ENCODE measurements at places on chromosomes 2 and 18.

- DNase-seq, result no peak
Observed at GRCh38 chr2:70118798-70119454, 31.6 kb downstream of the PCBP1 start.

- no peak for DNase-seq
Observed at GRCh38 chr2:9001778-9002177, 1.7 kb downstream of the MBOAT2 start.

DNA sequence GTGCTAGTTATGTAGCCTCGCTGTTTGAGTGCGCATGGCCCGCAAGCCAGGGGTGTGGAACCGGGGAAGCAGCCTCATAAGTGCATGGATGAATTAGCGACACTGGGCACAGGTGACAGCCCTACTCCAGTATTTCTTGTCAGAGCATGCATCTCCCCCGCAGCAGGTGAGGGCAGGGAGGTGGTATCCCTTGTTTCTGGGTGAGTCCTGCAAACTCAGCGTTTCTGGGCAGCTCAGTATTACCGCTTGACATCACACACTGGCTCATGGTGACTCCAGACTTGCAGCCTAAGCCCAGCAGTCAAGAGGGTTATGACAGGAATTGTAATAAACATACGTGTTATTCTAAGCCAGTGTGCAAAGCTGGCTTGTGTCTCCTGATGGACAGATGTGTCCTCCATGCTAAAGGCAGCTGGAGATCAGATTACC lies 2.5 kb downstream of the CABLES1 start:
- no peak for DNase-seq

GRCh38 chr2:178877874-178878273 lies 70.7 kb upstream of the TTN start:
- no peak for DNase-seq

GRCh38 chr2:68727683-68728375 lies 6.8 kb upstream of the ARHGAP25 start:
- no peak for DNase-seq

DNA sequence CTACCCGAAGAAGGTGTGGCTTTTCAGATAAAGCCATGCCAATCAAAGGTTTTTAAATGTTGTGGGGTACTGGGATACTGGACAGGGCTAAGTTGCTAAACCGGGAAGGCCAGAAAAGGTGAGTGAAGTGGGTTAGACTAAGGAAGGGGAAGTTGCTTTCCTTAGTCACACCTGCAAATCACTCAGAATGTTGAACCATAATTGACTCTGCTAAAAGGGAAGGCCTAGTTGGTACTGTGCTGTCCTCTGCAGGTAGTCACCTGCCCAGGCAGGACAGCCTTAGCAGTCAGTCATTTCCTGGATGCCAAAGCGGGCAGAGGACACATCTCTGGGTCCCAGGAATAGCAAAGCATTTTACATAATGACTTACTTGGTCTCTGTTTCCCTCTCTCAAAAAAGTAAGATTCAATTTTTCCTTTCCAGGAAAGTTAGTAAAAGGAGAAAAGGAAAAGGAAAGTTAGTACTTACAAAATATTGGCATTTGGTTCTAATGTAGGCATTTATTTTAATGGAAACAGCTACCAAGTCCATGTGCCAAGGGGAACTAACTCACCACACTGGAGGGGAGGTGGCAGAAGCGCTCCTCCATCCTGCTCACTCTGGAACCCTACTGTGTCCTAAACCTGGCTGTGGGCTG lies 60.3 kb downstream of the RFTN2 start:
- no peak for DNase-seq

- no peak for DNase-seq
Observed at GRCh38 chr2:88038263-88039105, 17.1 kb downstream of the KRCC1 start.

GRCh38 chr18:77198663-77199062 lies 51.0 kb upstream of the GALR1 start:
- no peak for DNase-seq

GRCh38 chr2:239307921-239308613 lies 92.8 kb downstream of the HDAC4 start:
- no peak for DNase-seq

- no peak for DNase-seq
Observed at GRCh38 chr2:10000541-10000940, 42.8 kb upstream of the KLF11 start.

DNA sequence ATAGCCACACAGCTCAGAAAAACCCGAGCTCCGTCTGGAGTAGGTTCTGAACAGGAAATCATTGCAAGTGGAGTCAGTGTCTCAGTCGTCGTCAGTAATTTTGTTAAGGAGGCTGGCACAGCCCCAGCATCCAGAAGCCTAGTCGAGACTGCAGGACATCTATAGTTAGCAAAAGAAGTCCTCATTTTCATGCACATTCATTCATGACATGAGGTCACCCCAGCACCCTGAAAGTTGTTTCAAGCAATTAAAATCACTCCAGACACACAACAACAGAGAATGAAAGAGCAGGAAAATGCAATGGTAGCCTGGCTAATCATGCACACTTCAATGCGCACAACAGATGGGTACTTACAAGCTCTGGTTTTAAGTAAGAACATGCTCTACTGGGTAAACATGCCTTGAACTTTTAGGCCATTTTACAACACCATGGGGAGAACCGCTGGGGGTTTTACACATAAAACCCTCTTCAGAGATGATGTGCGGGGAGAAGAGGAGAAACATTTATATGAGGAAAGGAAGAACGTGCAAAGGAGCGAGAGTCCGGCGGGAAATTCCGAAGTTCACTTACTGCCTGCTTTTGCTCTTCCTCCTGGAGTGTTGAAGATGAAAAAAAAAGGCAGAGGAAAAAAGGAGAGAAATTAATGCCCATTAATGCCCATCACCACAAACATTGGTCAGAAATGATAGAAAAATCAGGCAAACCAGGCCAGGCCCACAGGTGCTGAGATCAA lies 77.4 kb upstream of the DNMT3A start:
- no peak for DNase-seq

DNA sequence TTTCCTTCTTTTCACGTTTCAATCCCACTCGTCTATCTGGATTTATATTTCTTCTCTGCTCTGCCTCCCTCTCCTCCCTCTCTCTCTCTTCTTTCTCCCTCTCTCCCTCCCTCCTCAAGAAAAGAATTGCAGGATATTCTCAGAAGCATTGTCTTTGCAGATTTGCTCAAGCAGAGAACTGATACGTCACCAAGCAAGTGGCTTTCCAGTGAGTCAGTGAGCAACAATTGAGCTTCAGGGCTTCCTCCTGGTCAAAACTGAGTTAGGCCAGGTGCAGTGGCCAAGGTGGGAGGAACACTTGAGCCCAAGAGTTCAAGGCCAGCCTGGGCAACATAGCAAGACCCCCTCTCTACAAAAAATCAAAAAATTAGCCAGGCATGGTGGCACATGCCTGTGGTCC lies 151.1 kb downstream of the SMAD2 start:
- DNase-seq, result no peak

DNA sequence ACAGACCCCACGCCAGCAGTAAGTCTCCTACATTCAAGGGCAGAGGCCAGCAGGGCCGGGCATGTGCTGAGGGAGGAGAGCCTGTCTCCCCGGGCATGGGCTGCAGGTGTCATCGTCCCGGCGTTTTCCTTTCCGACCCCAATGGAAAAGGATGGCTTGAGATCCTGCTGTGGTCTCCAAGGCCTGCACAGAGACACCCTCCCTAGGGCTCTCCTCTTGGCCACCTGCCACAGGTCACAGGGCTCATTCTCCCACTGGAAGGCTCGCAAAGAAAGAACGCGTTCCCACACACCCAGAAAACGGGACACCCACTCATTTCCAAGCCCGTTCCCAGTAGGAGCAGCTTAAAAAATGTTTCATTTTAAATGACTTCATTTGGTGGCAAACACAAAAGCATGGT lies 41.0 kb downstream of the DIPK1C start:
- no peak for DNase-seq

DNA sequence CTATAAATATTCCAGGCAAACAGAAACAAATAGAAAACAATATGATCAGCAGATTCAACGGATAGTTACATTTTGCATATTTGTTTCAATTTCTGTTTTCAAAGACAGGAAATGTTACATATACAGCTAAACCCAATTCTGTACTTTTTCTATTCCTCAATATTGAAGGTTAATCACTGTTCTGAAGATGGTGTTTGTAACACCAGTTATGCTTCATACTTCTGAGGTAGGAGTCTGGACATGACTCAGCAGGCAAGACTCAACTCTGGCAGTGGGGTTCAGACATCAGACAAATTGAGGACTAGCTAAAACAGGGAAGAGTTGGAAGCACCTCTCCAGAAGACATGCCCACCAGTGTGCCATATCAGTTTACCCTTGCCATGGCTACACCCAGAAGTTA lies 16.6 kb downstream of the SERPINB13 start:
- no peak for DNase-seq

GRCh38 chr18:24778810-24779418 lies 318.5 kb downstream of the HRH4 start:
- no peak for DNase-seq

- DNase-seq, result no peak
Observed at GRCh38 chr18:45663403-45664045, 48.2 kb downstream of the SLC14A2 start.

- DNase-seq, result no peak
Observed at GRCh38 chr2:74502147-74502719, 2.8 kb upstream of the LBX2 start.

DNA sequence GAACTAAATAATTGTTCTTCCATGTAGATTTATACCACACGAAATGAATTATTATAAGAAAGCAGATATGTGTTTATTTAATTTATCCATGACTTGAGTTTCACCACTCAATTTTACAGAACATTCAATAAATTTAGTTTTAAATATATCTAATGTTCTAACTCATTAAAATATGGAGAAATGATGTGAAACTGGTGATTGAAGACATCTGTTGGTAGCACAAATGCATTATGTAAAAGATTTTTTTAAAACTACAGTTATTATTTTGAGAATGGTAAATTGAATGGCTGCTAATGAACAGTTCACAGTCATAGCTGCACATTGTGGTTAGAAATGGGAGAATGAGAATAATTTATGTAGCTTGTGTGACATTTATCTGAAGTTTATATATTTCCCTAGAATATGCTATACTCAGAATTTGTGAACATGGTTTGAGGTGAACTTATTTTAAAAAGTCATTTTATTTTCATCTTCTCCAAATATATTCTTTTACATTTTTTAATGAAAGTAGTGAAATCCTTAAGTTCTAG lies 203.5 kb downstream of the DPP4 start:
- no peak for DNase-seq

DNA sequence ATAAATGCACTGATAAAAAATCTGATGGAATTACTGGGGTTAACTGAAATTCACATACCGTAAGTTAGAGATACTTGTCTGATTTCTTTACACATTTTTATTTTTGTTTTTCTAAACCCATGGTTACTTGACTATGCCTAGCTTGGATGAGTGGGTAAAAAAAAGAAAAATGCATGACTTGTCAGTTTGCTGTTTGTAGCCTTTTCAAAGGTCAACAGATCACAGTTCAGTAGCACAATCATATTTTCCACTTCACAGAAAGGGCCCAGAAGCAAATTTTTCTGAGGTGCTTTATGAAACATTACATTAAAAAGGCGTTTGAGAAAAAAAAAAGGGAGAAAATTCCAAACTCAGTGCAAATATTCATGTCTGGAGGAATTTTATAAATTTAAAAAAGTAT lies 16.4 kb downstream of the SLC16A14 start:
- no peak for DNase-seq

DNA sequence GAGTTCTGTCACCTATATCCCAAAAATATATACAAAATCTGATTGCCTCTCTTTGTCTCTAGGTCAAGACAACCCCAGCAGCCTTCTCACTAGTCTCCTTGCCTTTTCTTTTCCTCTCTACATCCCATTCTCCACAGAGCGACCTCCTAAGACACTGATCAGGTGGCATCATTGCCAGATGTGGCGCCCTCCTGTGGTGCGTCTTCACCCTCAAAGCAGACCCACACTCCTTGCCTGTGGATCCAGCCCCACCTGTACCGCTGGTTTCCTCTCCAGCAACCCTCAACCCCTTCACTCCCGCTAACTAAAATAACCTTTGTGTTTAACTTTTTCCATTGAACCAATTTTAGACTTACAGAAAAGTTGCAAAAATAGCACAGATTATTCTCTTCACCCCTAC lies 273.3 kb downstream of the GLI2 start:
- no peak for DNase-seq

DNA sequence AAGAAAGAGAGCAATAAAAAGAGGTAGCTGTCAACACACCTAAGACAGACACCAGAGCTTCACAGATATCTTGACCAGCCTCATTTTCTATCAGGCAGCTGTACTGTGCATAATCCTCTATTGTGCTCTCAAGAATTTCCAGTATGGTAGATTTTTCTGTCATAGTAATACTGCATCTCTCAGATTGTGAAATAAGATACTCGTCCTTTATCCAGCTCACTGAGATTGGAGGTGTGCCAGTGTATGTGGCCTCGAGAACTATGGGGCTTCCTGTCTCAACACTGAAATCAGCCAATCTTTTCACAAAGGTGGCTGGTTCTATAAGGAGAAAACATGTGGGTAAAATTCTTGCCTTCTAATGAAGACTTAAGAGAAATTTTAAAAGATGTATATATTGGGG lies 88.9 kb downstream of the TTN start:
- DNase-seq, result no peak

GRCh38 chr2:84458551-84459017 lies 496 bp downstream of the SUCLG1 start:
- DNase-seq, result no peak

GRCh38 chr2:191881982-191882816 lies 35.3 kb upstream of the CAVIN2 start:
- no peak for DNase-seq

DNA sequence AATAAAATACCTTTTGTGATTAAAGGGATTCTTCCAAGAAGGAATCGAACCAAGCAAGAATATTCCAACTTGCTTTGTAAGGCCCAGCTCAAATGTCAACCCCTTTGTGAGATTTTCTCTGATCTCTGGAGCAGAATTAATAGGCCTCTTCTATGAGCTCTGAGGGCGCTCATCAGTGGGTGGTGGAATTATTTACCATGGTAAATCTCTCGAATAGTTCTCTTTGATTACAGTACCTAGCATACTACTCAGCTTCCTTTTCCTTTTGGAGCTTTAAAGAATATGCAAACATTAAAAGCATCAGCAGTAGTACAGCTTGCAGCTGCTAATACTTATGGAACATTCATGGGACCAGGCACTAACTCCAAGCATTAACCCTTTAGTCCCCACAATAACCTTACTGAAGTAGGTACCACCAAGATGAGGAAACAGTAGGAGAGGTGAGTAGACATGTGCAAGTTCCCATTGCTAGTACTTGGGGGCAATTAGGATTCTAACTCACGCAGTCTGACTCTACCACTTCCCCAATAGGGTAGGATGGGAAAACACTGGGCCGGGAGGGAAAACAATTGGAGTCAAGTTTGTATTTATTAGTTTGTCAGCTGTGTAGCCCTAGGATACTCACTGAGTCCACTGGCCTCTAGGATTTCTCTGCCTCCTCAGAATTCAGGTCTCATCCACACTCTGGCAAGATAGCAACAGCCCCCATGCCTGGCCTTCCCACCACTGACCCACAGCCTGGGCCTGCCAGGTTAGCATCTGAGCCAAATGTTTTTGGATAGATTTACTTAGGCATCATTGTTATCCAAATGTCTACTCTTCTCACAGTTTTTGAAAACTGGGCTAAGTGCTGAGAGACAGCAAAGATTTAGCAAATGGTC lies 21.7 kb downstream of the ADD2 start:
- no peak for DNase-seq

Data from stimulated activated CD8-positive, alpha-beta memory T cell treated with anti-CD3 and anti-CD28 coated beads, Interleukin-4, amount 100 ng/mL, for 1 hour (primary cell).